ENCODE measurements at places on chromosomes 6 and 20.

DNA sequence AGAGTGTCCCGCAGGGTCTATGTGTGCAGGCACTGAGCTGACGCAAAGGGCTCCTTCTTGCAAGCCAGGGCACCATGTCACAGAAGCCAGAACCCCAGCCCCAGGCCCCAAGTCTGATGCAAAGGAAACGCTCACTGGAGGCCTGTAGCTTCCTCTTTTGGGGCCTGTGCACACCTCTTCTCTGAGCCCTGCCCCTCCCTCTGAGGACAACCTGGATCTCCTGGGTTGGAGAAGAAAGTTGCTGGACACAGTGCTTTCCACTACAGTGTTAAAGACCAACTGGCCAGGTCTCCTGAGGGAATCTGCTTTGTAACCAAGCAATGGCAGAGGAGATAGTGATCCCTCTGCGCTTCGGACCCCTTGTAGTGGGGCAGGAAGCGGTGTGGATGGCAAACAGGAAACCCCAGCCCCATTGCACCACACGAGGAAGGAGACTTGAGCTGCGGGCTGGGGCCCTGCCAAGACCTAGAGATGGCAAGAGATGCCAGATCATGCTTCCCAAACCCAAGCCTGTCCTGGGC lies 90.0 kb downstream of the PRND start:
- peak; percentile 75 for DNase-seq

GRCh38 chr20:24880356-24880755 lies 68.7 kb upstream of the CST7 start:
- DNase-seq: no peak

- DNase-seq: peak; percentile 17
These were observed 341.6 kb downstream of the NRN1 start for GRCh38 chr6:5665173-5665572.

GRCh38 chr20:43936805-43937204 lies 22.2 kb downstream of the TOX2 start:
- no peak for DNase-seq

GRCh38 chr6:10316373-10316721 lies 98.5 kb downstream of the TFAP2A start:
- no peak for DNase-seq

DNA sequence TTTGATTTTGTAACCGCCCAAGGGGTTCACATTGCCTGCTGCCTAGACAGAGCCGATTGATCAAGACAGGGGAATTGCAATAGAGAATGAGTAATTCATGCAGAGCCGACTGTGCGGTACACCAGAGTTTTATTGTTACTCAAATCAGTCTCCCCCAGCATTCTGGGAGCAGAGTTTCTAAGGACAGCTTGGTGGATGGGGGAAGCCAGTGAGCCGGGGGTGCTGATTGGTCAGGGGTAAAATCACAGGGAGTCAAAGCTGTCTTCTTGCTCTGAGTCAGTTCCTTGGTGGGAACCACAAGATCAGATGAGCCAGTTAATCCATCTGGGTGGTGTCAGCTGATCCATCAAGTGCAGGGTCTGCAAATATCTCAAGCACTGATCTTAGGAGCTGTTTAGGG lies 60.0 kb upstream of the EZR start:
- no peak for DNase-seq

GRCh38 chr20:46572153-46572552 lies 21.7 kb upstream of the OCSTAMP start:
- DNase-seq: no peak

- no peak for DNase-seq
These were observed 66.7 kb upstream of the FYN start for GRCh38 chr6:111939902-111940301.

- DNase-seq: no peak
These were observed 111.0 kb downstream of the MRPL14 start for GRCh38 chr6:44016131-44016870.

- no peak for DNase-seq
These were observed 69.2 kb upstream of the TBC1D7 start for GRCh38 chr6:13397359-13398068.

DNA sequence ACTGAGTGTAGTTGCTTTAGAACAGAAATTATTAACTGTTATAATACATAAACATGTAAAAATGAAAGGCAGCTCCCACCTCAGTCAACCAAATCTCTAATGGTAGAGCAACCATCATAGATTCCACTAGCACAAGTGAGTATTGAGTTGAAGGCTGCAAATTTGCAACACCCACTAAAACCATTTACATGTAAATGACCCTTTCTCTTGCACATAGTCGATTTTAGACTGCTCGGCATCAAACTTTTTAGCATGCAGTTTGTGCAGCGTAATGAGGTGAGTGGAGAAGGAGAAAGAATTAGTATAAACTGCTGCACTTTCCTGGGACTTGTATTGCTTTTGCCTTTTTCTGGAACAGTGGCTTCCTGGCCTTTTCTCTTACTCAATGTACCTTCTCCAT lies 62.8 kb downstream of the FBXO5 start:
- no peak for DNase-seq

DNA sequence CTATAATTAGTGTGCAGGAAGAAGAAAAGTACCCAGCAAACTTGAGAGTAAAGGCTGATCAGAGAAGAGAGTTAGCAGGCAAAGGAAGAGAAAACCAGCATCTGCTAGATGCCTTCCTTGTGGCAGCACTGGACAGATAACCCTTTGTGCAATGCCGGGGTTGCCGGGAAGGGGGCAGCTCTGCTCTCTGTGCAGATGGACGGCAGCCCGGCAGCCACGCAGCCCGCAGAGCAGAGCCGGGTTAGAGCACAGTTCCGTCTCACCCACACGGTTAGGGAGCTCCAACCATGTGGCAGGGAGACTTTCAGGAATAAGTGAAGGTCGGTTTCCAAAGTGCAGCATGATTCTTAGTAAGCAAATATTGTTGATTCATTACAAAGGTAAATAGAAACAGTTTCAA lies 80.0 kb upstream of the RPS6KA2 start:
- DNase-seq: no peak

GRCh38 chr6:64113704-64114103 lies 478.1 kb downstream of the PHF3 start:
- DNase-seq: no peak

DNA sequence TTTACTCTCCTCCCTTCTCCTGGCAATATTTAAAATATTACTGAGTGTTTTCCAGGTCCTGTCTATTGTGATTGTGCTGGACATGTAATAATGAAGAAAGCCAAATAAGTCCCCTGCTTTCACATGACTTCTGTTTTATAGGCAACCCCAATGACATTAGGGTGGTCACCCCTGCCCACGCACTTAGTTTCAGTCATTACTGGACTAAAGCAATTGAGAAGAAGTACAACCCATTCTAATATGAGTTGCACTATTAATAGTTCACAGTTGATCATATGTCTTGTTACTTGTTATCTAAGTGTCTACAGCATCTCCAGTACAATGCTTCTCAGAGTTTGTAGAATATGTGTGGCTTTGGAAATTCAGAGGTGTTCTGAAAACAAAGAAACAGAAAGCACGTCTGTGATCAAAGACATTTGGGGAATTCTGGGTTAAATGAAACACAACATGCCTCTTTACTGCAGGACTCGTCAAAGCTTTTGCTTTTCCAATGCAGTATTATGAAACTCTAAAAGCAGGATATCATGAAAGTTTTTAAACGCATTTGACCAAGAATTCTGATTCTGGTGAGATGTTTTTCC lies 789.5 kb downstream of the DHX35 start:
- no peak for DNase-seq

DNA sequence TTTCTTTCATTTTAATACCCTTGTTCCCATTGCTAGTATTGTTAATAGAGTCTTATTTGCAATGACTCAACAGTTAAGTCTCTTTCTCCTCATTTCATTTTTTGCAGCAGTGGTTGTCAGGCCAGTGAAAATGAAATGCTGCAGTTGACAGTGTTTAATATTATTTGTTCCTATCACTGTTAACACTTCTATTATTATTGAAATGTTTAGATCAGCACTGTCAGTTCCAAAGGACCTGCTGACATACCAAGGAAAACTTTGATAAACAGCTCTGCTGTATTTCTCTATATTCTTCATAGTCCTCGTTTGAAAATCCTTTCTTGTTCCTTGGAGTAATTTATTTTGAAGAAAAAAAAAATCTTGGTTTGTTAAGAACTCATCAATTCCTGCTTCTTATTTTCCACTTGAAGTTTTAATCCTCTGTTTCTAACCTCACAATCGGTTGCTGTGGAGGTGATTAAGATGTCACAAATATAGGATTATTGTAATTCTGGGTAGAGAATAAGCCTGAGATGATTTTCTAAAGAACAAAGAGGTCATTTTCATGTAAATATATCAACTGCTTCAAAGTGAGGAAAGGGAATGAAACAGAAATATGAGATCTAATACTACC lies 1065.9 kb upstream of the CITED2 start:
- DNase-seq: no peak

- peak; percentile 67 for DNase-seq
These were observed 24.2 kb downstream of the POFUT1 start for GRCh38 chr20:32231847-32232246.

- no peak for DNase-seq
These were observed 46.8 kb downstream of the PLN start for GRCh38 chr6:118594877-118595276.

DNA sequence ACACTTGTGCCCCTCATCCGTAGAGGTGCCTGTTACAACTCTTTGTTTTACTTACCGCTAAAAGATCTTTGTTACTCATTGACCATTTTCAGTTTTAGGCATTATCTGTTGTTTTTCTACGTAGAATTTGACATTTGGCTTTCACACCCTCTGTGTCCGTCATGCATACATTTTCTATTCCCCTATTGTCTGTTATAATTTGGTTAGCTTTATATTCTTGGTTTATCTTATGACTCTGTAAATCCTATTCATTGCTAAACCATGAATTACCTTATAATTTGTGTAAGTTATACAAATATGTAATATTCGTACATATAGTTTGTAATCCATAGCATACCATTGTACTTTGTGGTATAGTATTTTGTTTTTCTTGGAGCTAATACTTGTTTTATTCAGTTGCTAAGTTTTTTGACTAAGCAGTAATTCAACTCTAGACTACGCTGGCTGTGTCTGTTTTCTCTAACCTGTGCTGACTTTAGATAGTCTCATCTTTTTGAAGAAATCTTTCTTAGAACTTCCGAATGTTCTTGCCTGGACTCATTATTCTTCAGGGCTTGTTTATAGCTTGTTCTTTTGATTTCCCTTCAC lies 21.8 kb downstream of the CDC5L start:
- DNase-seq: no peak

DNA sequence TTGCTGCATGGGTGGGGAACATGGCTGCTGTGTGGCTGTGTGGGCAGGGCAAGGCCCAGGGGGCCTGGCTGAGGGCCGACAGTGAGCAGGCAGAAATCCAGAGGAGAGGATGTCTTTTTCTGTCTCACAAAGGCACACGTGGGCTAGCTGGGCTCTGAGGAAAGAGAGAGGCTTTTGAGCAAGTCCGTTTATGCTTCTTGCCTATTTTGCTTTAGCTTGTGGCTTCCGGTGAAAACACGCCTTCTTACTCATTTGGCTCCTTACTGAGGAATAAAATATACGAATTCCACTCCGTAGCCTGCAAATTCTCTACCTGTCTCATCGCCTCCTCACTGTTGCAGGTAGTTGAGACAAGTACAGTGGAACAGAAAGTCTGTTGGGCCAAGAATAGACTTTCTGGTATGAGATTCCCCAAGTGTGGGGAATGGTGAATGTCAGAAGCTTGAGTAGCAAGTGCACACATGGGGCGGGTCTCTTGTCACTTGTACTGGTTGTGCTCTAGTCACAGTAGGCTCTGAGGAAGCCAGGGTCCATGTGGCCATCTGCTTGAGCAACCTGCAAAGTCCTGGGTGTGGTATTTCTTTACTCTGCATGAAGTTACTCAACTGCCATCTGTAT lies 28.4 kb downstream of the WRNIP1 start:
- DNase-seq: peak; percentile 33

- no peak for DNase-seq
These were observed 18.9 kb downstream of the PREP start for GRCh38 chr6:105384004-105384403.

- no peak for DNase-seq
These were observed 13.3 kb upstream of the ENPP5 start for GRCh38 chr6:46184114-46184513.

GRCh38 chr6:68951270-68951669 lies 316.2 kb downstream of the ADGRB3 start:
- DNase-seq: no peak

DNA sequence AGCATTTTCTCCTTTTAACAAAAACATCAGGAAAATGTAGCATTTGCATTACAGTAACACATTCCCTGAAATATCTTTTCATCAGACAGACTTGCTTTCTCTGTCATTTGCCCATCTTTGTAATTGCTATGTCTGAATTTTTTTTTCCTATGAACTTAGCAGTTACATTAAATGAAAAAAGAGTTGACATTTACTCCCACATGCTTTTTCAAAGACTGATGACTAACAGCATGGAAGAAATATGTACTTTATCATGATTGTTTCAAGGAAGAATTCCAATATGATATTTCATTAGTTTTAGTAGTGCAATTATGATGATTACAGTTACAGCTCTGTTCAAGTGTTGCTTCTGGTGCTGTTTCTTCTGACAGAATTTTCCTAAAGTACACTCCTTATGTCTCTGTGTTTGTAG lies 864.5 kb upstream of the MAN1A1 start:
- DNase-seq: no peak

DNA sequence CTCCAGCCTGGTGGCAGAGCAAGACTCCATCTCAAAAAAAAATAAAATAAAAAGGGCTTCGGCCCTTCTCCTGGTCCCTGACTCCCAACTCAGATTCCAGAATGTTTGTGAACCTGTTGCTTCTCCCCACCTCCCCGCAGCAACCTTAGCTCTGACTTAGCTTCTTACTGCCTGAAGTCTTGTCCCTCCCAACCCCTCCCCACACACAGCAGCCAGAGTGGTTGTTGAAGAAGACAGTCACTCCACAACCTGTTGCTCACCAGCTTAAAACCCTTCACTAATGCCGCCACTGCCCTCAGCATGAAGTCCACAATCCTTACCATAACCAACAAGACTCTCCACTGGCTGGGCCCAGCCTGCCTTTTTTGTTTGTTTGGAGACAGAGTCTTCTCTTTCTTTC lies 6.5 kb upstream of the PTPRT start:
- no peak for DNase-seq

GRCh38 chr6:44535446-44535845 lies 147.9 kb downstream of the CDC5L start:
- DNase-seq: no peak

DNA sequence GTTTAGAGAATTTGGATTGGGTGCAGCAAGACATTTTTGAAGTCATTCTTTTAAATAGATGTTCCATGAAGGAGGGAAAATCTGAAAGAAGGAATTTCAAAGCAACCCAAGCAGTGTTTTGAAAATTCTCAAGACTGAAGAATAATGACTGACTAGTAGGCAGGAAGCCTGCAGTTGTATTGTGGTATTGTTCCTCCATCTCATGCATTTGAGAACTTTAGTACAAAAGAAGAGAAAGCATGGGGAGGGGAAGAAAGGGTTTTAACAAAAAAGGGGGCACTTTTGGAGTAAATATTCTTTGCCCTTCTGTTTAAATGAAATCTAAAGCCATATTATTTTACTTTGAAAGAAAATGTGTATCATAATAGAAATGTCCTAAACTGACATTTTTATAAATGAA lies 6.6 kb downstream of the NCOA3 start:
- DNase-seq: no peak

Data from CD4-positive, alpha-beta T cell treated with Interleukin-12 subunit alpha and Interleukin-12 subunit beta, for 1 hour (primary cell).